ENCODE measurements at places on chromosomes 4 and X.

DNA sequence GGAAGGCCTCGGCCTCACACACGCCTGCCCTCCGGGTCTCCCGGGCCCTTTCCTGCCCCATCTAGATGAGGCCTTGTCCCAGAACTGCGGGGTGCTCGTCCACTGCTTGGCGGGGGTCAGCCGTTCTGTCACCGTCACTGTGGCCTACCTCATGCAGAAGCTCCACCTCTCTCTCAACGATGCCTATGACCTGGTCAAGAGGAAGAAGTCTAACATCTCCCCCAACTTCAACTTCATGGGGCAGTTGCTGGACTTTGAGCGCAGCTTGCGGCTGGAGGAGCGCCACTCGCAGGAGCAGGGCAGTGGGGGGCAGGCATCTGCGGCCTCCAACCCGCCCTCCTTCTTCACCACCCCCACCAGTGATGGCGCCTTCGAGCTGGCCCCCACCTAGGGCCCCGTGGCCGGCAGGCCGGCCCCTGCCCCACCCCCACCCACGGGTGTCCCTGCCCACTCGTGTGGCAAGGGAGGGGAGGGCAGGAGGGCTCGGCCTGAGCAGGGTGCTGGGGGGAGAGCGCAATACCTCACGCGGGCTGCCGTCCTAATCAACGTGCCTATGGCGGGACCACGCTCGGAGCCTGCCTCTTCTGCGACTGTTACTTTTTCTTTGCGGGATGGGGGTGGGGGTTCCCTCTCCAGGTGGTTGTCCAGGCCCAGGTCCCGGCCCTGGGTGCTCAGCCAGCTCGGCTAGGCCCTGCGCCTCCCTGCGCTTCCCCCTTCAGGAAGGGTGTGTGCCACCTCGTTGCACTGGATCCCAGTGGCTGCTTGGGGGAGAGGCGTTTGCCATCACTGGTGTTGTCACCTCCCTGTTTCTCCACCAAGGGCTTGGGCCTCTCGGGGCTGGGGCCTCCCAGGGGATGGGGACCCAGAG is 3.1 kb downstream of the DUSP9 start:
- DNase-seq: no peak

- no peak for DNase-seq
Observed at GRCh38 chrX:118523920-118524319, 28.3 kb downstream of the DOCK11 start.

DNA sequence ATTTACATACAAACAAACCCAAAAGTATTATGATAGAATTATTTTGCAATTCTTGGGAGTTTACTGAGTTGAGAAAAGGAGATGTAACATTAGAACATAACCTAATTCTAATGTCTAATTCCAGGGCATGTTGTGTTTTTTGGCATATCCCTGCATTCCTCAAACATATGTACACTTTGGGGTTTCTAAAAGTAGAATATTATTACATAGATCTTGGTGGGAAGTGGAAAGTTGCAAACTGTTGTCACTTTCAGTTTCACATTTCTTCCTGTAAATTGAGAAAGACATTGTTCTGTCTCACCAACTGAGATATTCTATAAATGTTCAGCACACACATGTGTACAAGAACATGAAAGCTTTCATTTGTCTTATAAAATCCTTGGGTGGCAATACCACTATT is 24.4 kb upstream of the GBA3 start:
- no peak for DNase-seq

DNA sequence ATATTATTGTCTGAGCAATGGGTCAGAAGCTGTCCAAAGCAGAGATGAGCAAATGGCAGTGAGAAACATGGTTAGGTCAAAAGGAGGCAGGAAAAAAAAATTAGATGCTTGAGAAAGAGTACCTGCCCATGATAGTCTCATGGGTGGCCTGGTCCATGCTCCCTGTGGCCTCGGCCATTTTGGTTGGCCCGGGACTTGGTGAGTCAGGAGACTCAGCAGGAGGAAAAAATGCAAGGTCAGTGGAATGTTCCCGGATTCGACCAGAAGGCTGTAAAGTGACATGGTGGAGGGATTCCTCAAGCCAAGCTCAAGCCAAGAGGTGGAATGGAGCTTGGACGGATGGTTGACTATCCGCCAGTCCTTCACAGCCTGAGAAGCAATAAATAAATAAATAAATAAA is 236.7 kb downstream of the ASMT start:
- DNase-seq: no peak

- no peak for DNase-seq
Observed at GRCh38 chr4:8071766-8072165, 86.8 kb downstream of the ABLIM2 start.

DNA sequence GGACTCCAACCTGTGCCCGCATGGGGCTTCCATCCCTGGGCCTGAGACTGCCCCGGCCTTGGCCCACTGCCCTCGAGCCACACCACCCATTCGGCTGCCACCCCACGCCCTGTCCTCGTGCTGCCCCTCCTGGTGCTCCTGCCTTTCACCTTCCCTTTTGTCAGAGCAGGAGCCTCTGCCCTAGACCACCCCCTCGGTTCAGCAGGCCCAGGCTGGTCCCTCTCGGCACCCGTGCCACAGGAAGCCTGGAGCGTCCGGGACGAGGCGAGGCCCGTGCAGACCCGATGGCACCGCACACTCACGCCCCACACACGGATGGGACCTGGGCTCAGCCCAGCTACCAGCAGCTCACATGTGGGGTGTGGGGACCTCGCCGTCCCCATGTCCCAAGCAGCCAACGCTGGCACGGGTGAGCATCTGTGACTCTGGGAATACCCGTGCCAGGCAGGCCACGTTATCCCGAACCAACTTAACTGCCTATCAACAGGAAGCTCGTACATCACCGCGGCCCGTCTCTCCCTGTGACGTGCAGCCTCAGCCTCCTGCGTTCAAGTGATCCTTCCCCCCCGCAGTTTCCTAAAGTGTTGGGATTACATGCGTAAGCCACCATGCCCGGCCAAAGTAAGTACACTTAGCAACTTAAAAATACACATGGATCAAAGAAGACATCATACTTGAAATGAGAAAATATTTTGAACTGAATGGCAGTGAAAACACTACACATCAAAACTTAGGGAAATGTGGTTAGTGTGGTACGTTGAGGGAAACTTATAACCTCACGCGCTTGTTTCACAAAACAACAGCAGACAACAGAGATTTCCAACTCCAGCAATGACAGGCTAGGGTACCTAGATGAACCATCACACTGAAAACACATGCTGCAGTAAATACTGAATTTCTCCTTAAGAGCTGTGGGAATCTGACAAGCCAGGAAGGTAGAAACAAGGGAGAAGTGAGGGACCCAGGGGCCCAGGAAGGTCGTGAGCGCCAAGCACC is 29.0 kb downstream of the LRPAP1 start:
- DNase-seq: no peak

DNA sequence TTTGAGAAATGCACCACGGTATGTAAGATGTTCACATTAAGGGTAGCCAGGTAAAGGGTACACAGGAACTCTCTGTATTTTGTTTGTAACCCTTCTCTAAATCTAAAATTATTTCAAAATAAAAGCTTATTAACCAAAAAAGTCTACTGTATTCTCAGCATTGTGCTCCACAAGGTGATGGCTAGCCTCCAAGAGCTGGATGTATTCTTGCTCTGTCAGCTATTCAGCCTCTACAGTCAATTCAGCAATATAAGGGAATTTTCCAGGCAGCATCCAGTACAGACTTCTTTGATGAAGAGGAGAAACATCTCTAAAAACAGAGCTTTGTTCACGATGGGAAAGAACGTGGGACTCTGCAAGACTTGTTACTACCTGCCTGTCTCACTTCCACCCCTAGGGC is 63.5 kb upstream of the MAOA start:
- DNase-seq: no peak

DNA sequence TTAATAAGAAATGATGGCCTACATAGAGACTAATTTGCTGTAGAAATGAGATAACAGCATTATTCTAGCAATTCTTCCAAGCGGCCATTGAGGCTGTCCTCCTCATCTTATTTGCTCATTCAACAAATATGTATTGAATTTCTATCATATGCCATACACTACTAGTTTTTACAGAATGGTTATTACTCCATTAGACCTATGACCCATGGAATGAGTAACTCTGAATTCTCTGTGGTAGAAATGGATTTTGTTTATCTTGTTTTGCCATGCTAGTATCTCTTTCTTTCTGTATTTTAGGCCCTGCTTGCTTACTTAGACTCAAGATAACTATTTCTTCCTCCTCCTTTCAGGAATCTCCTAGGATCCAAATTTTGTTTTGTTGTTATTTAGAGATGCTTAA is 103.5 kb downstream of the RPA4 start:
- DNase-seq: no peak

DNA sequence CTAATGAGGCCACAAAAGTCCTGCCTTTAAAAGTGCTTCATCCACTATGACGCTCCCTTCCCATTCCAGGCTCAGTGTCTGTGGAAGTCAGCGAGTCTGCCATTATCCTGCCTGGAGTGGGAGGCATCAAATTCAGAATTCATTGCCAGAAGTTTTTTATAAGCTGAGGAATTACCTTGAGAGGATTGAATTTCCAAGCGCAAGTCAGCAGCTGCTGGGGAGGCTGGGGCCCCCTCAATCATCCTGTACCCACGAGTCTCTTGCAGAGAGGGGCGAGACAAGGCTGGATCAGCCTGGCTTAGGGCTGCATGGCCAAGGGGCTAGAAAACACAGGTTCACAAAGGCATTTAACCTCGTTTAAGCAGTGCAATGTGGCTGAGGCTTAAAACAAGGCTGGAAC is 170.5 kb upstream of the NOCT start:
- DNase-seq: peak; percentile 14

- no peak for DNase-seq
Observed at GRCh38 chr4:165361810-165362209, 17.0 kb upstream of the CPE start.

DNA sequence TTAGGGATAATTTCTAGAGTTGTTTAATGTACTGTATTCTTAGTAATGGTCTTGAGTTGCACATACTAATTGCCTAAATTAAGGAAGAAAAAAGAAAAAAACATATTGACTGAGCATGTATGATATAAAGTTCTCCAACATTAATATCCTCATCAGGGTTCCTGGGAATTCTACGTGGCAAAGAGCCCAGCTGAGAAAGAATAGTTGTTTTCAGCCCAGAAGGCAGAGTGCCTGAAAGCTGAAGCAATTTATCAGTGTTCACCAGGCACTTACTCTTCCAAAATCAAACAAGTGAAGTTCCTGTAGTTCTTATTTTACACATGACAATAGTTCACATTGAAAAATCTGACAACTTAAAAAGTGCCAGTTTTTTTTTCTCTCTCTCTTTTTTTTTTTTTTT is 27.7 kb downstream of the YIPF7 start:
- no peak for DNase-seq

GRCh38 chr4:177214935-177215334 is 94.7 kb upstream of the NEIL3 start:
- DNase-seq: no peak

GRCh38 chrX:27519226-27519625 is 56.1 kb upstream of the PPP4R3C start:
- no peak for DNase-seq

- DNase-seq: no peak
Observed at GRCh38 chr4:137474711-137475301, 57.5 kb downstream of the PCDH18 start.

GRCh38 chr4:188194421-188194820 is 55.2 kb downstream of the TRIML1 start:
- no peak for DNase-seq

DNA sequence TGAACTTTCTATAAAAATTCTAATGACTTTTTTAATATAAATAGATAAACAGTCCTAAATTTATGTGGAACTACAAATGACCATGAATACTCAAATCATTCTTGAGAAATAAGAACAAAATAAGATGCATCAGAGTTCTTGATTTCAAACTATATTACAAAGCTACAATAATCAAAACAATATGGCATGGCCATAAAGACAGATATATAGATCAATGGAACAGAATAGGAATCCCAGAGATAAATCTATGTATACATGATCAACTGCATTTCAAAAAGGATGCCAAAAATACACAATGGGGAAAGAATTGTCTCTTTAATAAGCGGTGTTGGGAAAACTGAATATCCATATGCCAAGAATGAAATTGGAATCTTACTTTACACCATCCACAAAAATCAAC is 98.4 kb upstream of the IL15 start:
- no peak for DNase-seq

- DNase-seq: no peak
Observed at GRCh38 chr4:1038948-1039492, 27.6 kb downstream of the FGFRL1 start.

- DNase-seq: no peak
Observed at GRCh38 chr4:81465406-81466340, 6.0 kb downstream of the RASGEF1B start.

- no peak for DNase-seq
Observed at GRCh38 chr4:40682290-40683101, 52.8 kb upstream of the RBM47 start.

- DNase-seq: no peak
Observed at GRCh38 chr4:128308986-128309385, 21.4 kb upstream of the PGRMC2 start.

GRCh38 chrX:134526399-134526798 is 66.4 kb downstream of the HPRT1 start:
- no peak for DNase-seq

DNA sequence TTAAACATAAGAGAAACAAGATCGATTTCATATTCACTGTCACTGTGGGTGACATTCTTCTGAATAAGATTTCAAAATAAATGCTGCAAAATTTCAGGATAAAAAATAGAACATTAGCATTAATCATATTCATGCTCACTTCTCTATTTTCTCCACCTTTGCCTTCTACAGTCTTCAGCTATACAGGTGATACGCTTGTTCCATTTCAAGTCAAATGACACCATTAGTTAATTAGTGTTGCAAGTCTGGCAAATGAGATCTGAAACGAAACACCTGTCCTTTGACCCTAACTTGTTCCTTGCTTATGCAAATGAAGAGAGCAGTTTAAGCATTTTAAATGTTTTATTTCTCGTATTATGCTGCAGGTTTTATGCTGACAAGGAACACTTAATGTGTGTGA is 667.5 kb upstream of the MAGEB2 start:
- no peak for DNase-seq

GRCh38 chr4:10074076-10074766 is 42.4 kb downstream of the WDR1 start:
- no peak for DNase-seq

DNA sequence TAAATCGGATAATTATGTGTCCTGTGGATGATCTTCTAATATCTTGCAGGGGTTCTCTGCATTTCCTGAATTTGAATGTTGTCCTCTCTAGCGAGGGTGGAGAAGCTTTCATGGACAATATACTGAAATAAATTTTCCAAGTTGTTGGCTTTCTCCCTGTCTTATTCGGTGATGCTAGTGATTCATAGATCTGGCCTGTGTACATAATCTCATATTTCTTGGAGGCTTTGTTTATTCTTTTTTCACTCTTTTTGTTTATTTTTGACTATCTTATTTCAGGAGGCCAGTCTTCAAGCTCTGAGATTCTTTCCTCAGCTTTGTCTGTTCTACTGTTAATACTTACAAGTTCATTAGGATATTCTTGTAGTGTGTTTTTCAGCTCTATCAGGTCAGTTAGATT is 20.7 kb upstream of the CLGN start:
- no peak for DNase-seq

GRCh38 chrX:68669094-68669860 is 21.8 kb downstream of the STARD8 start:
- no peak for DNase-seq

DNA sequence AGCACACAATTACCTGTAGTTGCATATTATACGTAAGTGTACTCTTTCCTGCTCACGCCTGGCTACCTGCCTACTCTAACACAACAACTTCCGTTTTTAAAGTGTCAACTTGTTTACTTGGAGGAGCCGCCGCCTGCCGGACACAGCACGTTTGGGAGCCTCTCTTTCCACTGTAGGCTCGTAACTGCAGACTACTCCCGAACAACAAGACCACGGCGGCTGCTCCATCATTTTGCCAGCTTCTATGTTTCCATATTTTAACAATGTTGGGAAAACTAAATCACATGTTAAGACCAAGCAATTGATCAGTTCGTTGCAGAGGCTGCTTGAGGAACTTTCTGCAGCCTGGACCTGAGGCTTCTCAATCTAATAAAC is 841 bp downstream of the MTNR1A start:
- no peak for DNase-seq

All from NCI-H524 treated with DMSO at 0.1 percent for 48 hours (cell line).